Spinal cord (tissue), 10 donors: ENCODE measurements at places on chromosomes 2 and 18.

- no peaks in the 10 kb centered on the region for H3K4me1 ChIP-seq
- no peaks in the 10 kb centered on the region for H3K27me3 ChIP-seq
- DNase-seq = no peak
- H3K36me3 ChIP-seq = no peaks in the 10 kb centered on the region
These were observed 47.8 kb downstream of the TMX3 start for GRCh38 chr18:68667121-68667520.

- no peak for DNase-seq
- H3K4me1 ChIP-seq = no peaks in the 10 kb centered on the region
- H3K27me3 ChIP-seq = no peaks in the 10 kb centered on the region
These were observed 159.1 kb upstream of the CREB1 start for GRCh38 chr2:207370646-207371045.

DNA sequence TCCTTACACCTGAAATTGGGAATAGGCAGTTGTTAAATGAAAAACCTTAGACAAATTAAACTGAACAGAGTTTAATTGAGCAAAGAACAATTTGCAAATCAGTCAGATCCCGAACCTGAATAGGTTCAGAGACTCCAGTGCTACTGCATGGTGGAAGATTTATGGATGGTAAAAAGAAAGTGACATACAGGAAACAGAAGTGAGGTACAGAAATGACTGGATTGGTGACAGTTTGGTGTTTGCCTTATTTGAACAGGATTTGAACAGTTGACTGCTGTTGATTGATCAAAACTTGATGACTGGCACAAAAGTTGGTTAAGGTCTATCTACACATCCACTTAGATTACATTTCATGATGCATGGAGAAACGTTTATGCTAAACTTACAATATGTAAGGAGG lies 248.8 kb downstream of the HNMT start:
- no peak overlapping the region for H3K27ac ChIP-seq
- no peak overlapping the region for H3K4me3 ChIP-seq
- no peaks in the 10 kb centered on the region for H3K36me3 ChIP-seq
- no peaks in the 10 kb centered on the region for H3K4me1 ChIP-seq

GRCh38 chr2:86284401-86284841 lies 53.0 kb downstream of the REEP1 start:
- no peaks in the 10 kb centered on the region for H3K27me3 ChIP-seq
- H3K4me1 ChIP-seq = peaks cover 46% of the 10 kb centered on the region

GRCh38 chr2:113113807-113114206 lies 13.6 kb upstream of the IL1RN start:
- H3K4me3 ChIP-seq = no peak overlapping the region
- DNase-seq = no peak
- H3K27ac ChIP-seq = no peak overlapping the region

DNA sequence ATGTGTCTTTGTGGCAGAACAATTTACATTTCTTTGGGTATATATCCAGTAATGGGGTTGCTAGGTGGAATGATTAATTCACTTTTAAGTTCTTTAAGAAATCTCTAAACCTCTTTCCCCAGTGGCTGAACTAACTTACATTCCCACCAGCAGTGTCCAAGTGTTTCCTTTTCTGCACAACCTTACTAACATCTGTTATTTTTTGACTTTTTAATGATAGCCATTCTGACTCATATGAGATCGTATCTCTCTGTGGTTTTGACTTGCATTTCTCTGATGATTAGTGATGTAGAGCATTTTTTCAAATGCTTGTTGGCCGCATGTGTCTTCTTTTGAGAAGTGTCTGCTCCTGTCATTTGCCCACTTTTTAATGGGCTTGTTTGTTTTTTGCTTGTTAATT lies 43.1 kb upstream of the PTH2R start:
- no peak overlapping the region for H3K27ac ChIP-seq
- no peaks in the 10 kb centered on the region for H3K27me3 ChIP-seq
- DNase-seq = no peak
- peaks cover 14% of the 10 kb centered on the region for H3K36me3 ChIP-seq
